Upper lobe of left lung (tissue), 6 donors: ENCODE measurements at places on chromosomes 4 and X. TPM values are rescaled to one million over a fixed set of nuclear protein-coding genes. Genes with fewer than 3 reads are reported as not detected.

DKK2 gene
- 1.8 TPM for total RNA-seq

EFHC2 gene
- total RNA-seq, result 3.1 TPM

STBD1 gene
- 5.5 TPM for total RNA-seq

ASB12 gene
- not detected for total RNA-seq

RASGEF1B gene
- 64.3 TPM for total RNA-seq

ADRA2C gene
- total RNA-seq, result 2.3 TPM

DNA sequence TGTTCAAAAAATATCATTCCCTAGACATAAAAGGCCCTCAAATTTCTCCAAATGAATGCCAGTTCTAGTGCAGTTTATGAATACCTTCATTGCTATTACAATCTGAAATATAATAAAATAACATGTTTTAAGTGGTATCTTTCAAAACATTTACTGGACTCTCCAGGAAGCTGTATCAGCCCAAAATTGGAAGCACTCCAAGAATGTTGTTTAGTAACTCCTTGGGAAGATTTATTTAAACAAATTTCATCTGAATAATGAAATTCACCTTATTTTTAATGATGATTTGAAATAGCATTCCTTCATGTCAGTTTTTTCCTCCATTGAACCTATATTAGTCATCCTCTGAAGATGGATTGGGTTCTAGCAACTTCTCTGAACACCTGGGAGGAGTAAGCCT is 217.2 kb upstream of the PCDH18 start:
- no peak for DNase-seq

- DNase-seq, result peak; percentile 92
These were observed 35.3 kb upstream of the GRPEL1 start for GRCh38 chr4:7103031-7103606.

- no peak for DNase-seq
These were observed 2.5 kb downstream of the HERC6 start for GRCh38 chr4:88381123-88381522.

SLC6A14 gene
- total RNA-seq, result 22.7 TPM

SMIM14 gene
- 50.3 TPM for total RNA-seq

SHROOM4 gene
- total RNA-seq, result 26.7 TPM

TLR6 gene
- total RNA-seq, result 3.2 TPM

PNCK gene
- not detected for total RNA-seq

GRCh38 chr4:95092766-95093165 is 335.0 kb downstream of the BMPR1B start:
- DNase-seq, result no peak

- DNase-seq, result no peak
These were observed 67.3 kb upstream of the VBP1 start for GRCh38 chrX:155148724-155149537.

DNA sequence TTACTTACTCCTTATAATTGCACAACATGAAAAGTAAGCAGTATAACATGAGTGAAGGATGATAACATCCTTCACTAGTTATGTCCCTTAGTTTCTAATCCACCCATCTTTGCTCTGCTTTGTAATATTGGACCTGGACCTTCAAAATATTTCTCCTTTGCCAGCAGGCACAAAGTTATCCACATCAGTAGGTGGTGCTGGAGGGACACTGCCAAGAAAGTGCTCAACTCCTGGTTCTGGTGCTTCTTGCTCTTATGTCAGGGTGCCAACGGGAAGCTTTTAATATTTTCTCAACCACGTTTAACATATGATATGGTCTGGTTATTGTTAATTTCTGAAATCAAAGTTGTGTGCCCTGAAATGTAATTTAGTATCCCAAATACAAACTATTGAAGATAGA is 49.1 kb downstream of the TMEM165 start:
- peak; percentile 43 for DNase-seq

GPR119 gene
- total RNA-seq, result not detected
